ENCODE measurements at places on chromosomes 13 and 19. TPM values are rescaled to one million over a fixed set of nuclear protein-coding genes. Genes with fewer than 3 reads are reported as not detected.

GRCh38 chr19:45446295-45446694 is 21.5 kb upstream of the FOSB start:
- H3K27ac ChIP-seq, result no peak overlapping the region
- no peak for DNase-seq
- H3K4me1 ChIP-seq, result peaks cover 6% of the 10 kb centered on the region
- H3K27me3 ChIP-seq, result peaks cover 11% of the 10 kb centered on the region

Gene TMEM59L
- 12.2 TPM for total RNA-seq

DNA sequence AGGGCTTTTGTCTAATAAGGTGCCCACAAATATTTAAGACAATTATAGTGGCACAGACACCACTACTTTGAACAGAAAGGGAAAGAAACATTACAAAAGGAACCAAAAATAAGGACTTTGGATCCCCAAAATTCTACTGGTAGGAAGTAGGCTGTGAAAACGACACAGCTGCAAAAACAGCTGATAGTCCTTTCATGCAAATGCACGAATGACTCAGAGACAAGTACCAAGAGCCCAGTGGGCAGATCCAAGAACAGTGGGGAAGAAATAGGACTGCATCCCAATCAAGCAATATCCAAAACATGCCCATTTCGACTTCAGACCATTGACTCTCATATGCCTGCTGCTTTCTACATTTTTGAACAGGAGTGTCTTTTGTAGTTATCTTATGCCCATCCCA is 269.4 kb upstream of the NBEA start:
- H3K27me3 ChIP-seq, result no peaks in the 10 kb centered on the region
- no peak overlapping the region for H3K4me3 ChIP-seq
- H3K4me1 ChIP-seq, result no peaks in the 10 kb centered on the region
- no peak overlapping the region for H3K27ac ChIP-seq
- no peaks in the 10 kb centered on the region for H3K36me3 ChIP-seq

Gene TNFSF13B
- total RNA-seq, result not detected
